ENCODE measurements at places on chromosomes 4 and X.
A peak's percentile ranks its signal among the peaks of the same experiment; 100 is the strongest.

DNA sequence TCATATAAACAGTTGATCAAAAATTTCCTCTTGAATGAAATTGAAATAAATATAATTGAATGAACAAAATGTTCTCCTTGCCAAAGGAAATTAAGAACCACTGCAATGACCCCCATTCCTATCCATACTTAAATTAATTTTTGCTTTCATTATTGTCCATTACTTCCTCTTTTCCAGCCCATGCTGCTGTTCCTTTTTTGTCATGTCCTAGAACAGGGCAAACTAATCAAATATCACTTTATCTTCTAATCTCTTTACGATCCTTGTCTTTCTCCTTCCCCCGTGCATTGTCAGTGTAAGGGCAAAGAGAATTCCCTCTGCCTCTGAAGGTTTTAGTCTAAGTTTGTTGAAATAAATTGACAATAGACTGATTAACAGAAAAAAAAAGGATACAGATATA lies 203.0 kb downstream of the CENPC start:
- no peak for DNase-seq

GRCh38 chr4:6194458-6195195 lies 5.7 kb downstream of the JAKMIP1 start:
- no peak for DNase-seq

GRCh38 chr4:142408003-142408441 lies 438.1 kb downstream of the INPP4B start:
- no peak for DNase-seq

DNA sequence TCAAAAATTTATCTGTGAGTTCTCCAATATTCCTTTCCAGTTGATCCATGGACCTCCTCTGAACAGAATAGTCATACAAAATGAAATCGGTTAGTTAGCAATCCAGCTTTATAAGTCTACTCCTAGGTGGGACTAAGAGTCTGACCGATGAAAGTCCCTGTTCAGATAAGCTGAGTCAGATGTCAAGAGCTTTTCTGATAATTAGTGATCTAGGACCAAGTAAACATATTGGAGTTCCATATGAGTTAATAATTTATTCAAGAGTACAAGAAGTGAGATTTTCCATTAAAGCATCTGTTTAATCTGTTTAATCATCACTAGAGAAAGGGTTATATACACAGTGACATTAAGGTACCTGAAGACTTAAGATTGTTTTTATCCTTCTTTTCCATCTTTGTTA lies 74.7 kb downstream of the UGT8 start:
- DNase-seq = no peak

GRCh38 chrX:133726211-133726630 lies 259.2 kb downstream of the GPC3 start:
- DNase-seq = peak; percentile 25

Measured in NCI-H345 (cell line).